Stimulated activated CD8-positive, alpha-beta memory T cell treated with anti-CD3 and anti-CD28 coated beads, Interleukin-7, amount 100 ng/mL, for 4 hours (primary cell): ENCODE measurements at places on chromosomes 1 and 21.

- DNase-seq = no peak
Observed at GRCh38 chr1:45730075-45730779, 20.2 kb downstream of the IPP start.

GRCh38 chr1:53066891-53067738 lies 5.1 kb downstream of the PODN start:
- DNase-seq = no peak

GRCh38 chr1:213657013-213657412 lies 330.8 kb upstream of the PROX1 start:
- no peak for DNase-seq

GRCh38 chr1:110626889-110627288 lies 20.7 kb upstream of the KCNA2 start:
- no peak for DNase-seq

DNA sequence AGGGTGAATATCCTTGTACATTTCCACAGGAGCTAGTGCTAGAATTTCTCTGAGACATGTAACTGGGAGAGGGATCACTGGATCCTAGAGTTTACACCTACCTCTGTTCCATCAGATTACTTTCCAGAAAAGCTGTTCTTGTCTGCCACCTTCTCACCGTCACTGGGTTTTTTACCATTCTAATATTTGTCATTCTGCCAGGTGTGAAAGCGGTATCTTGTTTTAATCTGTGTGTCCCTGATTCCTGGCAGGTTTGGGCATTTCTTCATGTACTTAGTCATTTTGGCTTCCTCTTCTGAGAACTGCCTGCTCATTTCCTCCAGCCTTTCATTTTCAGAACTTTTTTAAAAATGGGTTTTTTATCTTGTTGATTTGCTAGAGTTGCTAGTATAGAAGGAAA lies 5.1 kb downstream of the PMF1 start:
- DNase-seq = no peak
